IPS DF 19.7 (cell line): ENCODE measurements at places on chromosomes 12 and 14.

GRCh38 chr14:95434121-95434520 is 82.3 kb downstream of the SYNE3 start:
- DNase-seq = no peak

GRCh38 chr14:103319422-103319821 is 14.6 kb upstream of the EIF5 start:
- no peak for DNase-seq

- no peak for DNase-seq
These were observed 39.8 kb downstream of the ELK3 start for GRCh38 chr12:96233939-96234461.

GRCh38 chr14:51704545-51704944 is 52.8 kb downstream of the FRMD6 start:
- peak; percentile 23 for DNase-seq

GRCh38 chr12:12927211-12928079 is 24.5 kb downstream of the GPRC5D start:
- DNase-seq = no peak

- DNase-seq = no peak
These were observed 41.3 kb upstream of the LMNTD1 start for GRCh38 chr12:25594376-25594775.
